OCI-M1 (cell line): ENCODE measurements at places on chromosomes 11 and 22.

DNA sequence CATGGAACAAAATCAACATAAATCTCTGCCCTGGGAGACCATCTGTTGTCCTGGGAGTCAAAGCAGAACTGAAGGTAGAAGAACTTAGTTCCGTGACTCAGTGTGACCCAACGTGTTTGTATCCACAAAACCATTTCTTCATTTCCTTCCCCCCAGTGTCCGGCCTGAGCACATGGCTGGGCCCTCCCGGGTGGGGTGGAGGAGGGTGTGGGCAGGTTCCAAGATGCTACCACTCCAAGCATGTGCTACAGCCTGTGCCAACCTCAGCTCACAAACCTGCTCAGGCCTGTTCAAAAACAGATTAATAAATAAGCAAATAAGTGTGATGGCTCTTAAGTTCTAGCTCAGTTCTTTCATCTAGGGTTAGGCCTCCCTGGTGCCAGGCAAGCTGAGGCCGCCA, 55.3 kb downstream of the SHANK2 start:
- no peak for DNase-seq

DNA sequence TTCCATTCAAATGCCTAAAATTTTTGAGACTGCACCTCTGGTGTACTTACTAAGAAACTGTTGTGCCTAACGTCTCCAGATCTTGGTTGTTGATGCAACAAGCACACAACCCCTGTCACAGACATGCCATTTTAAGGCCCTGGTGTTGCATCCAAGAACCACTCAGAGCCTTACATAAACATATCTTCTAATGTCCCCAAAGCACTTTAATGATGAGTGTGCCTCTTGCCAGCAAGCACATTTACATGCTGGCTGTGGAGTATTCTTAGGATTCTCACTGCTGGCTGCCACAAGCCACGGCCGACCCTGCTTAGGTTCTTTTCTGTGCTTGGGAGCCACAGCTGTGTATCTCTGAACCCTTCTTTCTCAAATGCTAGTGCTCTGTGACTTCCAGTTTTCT, 201.4 kb downstream of the ADAMTS15 start:
- no peak for DNase-seq

GRCh38 chr11:128550261-128550821, 37.0 kb downstream of the ETS1 start:
- DNase-seq: no peak

- DNase-seq: no peak
These were observed 63.7 kb downstream of the MACROD1 start for GRCh38 chr11:64102005-64102738.

- no peak for DNase-seq
These were observed 304.3 kb upstream of the NCAM1 start for GRCh38 chr11:112656772-112657428.

DNA sequence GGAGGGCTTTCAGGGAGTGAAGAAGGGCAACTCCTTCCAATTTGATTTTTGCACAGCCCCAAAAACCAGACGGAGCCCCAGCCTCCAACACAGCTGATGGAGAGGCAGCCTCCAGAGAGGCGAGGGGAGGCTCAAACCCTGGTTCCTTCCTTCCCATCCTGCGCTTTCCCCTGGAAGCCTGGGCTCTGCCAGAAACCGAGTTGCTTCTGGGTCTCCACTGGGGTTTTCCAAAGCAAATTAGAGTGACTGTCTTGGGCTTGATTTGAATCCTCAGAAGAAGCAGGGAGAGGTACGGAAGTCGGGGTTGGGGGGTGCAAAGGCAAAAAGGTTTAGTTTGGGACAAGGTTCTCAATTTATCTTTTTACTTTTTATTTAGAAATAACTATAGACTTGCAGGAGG, 129.2 kb downstream of the MPPED1 start:
- no peak for DNase-seq

GRCh38 chr22:23070418-23071229, at the start of gene GNAZ:
TSS of gene GNAZ (plus strand) at chr22:23070519. CDS start at chr22:23095696, 25,177 bp downstream.
- no peak for DNase-seq

GRCh38 chr11:118628432-118628831, 21.0 kb downstream of the PHLDB1 start:
- no peak for DNase-seq

- no peak for DNase-seq
These were observed 61.8 kb downstream of the PIK3C2A start for GRCh38 chr11:17145972-17146371.

DNA sequence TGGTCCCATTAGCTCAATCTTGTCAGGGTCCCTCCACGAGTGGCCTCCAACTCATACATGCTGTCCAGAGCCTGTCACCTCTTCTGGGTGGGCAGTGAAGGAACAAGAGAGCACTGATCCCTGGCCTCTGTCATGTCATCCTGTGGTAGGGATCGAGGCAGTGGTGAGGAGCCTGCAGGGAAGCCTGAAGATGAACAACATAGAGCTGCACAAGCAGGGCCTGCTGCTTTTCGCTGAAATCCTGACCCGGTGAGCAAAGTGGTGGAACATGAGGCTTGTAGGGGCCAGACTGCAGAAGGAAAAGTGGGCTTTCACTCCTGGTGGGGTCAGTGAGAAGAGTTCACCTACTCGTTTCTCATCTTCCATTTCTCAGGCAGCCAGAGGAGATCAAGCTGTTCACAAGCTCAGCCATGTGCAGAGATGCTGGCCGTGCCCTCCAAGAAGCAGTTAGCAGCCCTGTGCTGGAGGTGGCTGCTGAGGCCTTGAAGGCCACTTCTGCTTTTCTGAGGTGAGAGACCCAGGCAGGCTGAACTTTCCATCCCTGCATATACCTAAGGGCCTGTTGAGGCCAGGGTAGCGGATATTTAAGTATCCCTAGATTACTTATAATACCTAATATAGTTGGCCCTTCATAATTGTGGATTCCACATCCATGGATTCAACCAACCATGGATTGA, 32.9 kb downstream of the MEI1 start:
- DNase-seq: no peak

- no peak for DNase-seq
These were observed 49.4 kb downstream of the SMIM38 start for GRCh38 chr11:69204941-69205742.

DNA sequence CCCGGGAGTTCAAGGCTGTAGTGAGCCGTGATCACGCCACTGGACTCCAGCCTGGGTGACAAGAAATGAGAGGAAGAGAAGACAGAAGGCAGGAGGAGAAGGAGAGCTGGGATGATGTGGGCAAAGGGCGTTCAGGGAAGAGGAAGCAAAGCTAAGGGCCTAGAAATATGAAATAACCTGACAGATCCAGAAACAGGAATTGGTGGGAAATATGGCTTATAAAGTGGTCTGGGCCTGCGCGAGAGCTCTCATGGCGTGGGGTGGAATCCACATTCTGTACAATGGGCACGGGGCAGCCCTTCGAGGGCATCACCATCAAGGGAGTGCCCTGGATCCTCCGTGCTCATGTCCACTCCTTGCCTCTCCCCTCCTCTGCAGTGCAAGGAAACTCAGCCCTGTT, 46.8 kb upstream of the RASSF10 start:
- no peak for DNase-seq

DNA sequence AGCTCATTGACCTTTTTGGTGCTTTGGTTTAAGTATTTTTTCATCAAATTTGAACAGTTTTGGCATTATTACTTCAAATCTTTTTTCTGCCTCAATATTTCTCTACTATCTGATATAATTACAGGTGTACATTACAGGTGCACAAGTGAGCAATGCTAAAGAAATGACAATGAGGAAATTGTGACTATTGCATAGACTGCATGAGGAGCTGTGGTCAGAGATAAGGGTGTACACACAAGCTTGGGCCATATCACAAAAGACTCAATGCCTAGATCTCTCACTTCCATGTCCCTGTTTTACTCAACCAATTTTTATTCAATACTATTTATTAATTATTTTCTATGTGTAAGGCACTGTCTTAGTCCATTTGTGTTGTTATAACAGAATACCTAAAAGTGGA, 251.0 kb upstream of the UBASH3B start:
- DNase-seq: no peak

DNA sequence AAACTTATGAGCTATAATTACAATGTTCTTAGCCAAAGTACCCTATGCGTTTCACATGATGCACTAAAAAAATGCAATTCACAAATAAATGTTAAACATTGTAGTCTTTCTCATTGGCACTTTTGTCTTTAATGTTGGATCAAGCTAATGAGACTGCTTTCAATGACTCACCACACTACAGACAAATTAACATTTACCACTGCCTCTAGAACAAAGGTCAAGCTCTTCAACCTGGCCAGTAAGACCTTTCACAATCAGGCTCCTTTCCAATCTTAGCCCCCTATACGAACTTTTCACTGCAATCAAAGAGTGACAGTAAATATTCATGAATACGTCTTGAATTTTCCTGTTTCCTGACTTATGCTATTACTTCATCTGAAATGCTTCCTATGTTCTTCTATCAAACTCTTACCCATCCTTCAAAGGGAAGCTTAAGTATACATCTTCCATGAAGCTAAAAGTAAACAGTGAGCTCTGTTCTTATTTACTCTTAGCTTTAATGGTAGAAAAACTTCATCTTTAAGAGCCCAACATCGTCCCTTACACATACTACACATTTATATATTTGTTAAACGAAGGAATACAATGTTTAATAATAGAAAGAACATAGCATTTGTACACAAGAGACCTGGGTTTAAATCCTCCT, 326.6 kb upstream of the PITPNB start:
- no peak for DNase-seq

DNA sequence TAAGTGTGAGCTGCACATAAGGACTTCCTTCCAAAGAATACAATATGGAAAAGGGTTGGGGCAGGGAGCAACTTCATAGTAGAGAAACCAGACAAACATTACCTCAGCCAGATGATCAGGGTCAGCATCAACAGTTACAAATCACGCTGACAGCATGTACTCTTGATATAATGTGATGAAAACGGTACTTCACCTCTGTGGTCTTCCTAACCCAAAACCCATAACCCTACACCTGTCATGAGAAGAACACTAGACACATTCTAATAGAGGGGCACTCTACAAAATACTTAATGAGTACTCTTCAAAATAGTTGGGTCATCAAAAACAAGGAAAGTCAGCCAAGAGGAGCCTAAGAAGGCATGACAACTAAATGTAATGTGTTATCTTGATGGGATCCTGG, 43.9 kb downstream of the RRAS2 start:
- DNase-seq: no peak

GRCh38 chr11:86291466-86292262, 10.4 kb upstream of the HIKESHI start:
- DNase-seq: peak; percentile 96

GRCh38 chr11:47324520-47324919, 28.0 kb downstream of the MYBPC3 start:
- no peak for DNase-seq

- no peak for DNase-seq
These were observed 79.6 kb downstream of the BBOX1 start for GRCh38 chr11:27120211-27120610.

- no peak for DNase-seq
These were observed 255.1 kb downstream of the DCDC1 start for GRCh38 chr11:31114442-31114841.

DNA sequence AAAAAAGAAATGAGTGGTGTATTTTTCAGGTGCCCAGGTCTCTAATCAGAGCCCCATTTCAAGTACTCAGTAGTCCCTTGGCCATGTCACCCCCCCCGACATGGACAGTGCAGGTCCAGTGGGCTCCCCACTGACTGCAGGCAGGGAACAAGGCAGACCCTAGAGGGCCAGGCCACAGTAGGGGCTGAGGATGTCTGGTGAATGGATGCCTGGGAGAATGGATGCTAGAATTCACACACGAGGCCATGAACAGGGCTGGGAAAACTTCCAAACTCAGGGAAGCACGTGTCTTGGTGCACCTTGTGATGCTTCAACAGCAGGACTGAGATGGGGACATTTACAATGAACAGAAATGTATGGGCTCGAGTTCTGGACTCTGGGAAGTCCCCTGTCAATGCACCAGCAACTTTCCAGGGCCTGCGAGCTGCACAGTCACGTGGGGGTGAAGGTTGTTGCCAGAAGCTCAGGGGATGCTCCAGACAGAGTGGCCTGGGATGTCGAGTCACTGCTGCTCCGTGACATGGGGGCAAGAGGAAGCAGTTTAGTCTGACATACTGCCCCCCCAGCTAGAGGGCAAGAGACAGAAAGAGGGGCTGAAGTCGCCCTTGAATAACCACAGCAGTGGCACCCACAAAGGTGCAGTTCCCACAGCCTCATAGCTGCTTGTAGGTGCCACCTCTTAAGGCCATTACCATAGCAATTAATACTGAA, 3.1 kb downstream of the APOBEC3G start:
- DNase-seq: no peak

DNA sequence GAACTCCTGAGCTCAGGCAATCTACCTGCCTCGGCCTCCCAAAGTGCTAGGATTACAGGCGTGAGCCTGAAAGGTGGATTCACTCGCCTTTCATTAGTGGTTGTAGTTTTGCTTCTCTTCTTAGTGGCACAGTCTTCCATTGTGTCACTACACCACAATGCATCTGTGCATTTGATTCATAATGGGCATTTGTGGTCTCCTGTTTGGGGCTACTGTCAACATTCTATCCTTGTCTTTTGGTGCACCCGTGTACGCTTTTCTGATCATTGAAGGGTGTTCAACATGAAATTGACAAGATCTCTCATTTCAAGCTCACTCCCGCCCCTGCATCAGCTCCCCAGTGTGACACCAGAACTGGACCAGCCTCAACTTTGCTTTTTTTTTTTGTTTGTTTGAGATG, 2.0 kb upstream of the SYT12 start:
- DNase-seq: no peak

GRCh38 chr22:18068381-18068988, 9.3 kb upstream of the PEX26 start:
- no peak for DNase-seq

- no peak for DNase-seq
These were observed 599.1 kb downstream of the BRD1 start for GRCh38 chr22:49228431-49229037.

GRCh38 chr11:129846508-129847335, 31.1 kb downstream of the TMEM45B start:
- DNase-seq: peak; percentile 79

- DNase-seq: no peak
These were observed 35.7 kb downstream of the KCNJ4 start for GRCh38 chr22:38419121-38419857.

GRCh38 chr11:62133328-62134065, 9.7 kb downstream of the INCENP start:
- DNase-seq: no peak

GRCh38 chr22:39300186-39300830, 19.1 kb downstream of the RPL3 start:
- DNase-seq: peak; percentile 67

GRCh38 chr11:31874631-31875191, 63.6 kb upstream of the PAX6 start:
- no peak for DNase-seq

GRCh38 chr11:100273066-100273815, 413.8 kb upstream of the ARHGAP42 start:
- DNase-seq: no peak

GRCh38 chr22:45105281-45105702, 58.4 kb upstream of the NUP50 start:
- no peak for DNase-seq

DNA sequence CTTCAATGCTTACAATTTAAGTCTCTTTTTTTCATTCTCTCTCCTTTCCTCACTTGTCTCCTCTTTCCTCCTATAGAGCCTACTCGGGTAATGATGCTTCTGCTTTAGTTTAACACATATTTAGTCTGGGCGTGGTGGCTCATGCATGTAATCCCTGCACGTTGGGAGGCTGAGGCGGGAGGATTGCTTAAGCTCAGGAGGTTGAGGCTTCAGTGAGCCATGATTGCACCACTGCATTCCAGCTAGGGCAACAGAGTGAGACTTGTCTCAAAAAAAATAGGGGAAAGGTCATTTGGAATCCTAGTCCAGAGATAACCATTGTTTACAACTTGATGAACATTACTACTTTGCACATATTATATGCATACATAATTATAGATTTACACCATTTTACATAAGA, 1.4 kb upstream of the CCT8L2 start:
- DNase-seq: no peak
